NCI-H446 treated with DMSO at 0.1 percent for 48 hours (cell line): ENCODE measurements at places on chromosomes 6 and 20.

DNA sequence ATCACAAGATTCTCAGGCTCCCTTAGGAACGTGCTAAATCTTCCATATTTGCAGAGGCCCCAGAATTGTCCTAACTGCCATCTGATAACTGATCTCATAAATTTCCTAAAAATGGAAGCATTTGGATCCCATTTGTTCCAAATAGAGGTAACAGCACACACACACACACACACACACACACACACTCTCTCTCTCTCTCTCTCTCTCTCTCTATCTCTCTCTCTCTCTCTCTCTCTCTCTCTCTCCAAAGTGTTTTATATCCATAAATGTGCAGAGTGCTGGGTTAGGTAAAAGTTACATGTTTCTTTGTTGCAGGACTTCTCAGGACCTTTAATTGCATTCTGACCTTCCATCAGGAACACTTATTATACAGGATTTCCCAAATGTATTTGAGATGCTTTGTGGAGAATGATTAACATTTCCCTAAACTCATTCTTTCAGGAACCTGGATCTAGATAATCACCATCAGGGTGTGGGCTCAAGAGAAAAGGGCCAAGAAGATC is 8.5 kb upstream of the STK38 start:
- no peak for DNase-seq

DNA sequence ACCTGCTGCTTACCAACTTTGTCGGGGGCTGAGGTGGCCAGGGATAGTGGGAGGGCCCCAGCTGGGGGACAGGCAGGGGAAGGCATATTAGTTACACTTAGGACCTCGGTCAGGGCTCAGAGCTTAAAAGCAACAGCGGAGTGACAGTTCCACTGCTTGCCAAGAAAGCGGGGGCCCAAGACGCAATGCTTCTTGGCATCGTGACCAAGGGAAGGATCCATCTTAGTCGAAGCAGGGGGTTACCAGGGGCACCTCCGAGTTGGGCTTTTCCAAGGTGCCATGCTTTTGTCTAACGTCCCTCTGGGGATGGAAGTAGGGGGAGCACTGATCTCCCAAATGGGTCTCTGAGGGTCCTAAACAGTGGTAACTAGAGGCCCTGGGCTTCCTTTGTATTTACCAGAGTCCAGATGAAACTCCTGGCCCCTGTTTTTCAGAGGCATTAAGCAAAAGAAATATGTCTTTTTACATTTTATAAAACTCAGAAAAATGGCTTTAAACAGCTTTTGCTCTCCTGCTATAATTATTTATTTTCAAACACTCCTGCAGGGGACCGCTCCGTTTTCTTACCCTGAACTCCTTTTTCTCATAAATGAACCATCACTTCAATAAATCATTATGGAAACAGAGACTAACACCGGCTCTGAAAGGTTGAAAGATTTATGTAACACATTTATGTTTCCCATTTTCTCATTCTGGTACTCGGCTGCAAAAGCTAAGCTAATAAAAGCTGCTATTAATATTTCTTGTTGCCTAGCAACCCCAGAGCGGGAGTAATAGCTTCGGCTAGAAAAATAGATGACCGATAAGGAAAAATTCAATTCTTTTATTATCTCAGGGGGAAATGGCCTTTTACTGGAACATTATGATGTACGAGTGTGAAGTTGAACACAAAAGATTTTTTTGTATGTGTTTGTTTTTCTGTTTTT is 100.4 kb downstream of the TOX2 start:
- DNase-seq, result no peak

DNA sequence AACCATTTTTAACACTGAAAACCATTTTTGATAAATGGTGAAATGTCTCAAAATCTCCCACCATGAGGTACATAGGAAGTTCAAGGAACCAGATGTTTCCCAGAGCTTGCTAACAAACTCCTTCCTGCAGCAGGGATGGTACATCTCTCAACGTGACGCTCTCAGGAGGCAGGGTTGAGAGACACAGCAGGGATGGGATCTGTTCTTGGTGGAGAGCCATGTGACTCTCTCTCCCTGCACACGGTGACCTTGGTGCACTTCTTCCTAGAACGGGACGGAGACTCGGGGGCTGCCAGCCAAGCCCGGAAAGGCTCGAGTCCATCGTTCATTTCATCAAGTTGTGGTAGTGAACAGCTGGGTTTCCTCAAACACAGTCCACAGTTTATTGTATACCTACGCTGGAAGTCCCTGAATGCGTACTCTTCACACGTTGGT is 94.2 kb downstream of the FAM50B start:
- no peak for DNase-seq

DNA sequence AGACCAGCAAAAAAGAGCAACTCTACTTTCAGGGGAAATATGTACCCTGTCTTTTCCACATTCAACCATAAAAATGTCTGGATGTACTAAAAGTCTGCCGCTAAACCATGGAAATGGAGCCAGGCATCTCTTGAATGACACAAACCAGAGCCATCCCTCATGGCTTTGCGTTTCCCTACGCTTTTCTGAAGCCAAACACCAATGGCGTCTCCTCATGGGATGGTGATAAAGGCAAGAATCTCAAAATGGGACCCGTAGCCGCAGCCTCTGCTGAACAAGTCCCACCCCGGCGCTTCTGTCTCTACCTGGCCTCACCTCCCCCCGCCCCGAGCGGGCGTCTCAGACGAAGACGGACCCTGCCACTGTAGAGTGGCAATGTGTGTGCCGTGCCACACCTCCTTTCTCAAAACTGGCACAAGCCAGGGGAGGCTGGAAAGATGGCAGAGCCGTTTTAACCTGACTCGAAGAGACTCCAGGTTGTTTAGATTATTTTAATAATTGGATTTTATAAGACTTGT is 80.3 kb upstream of the AFDN start:
- DNase-seq, result no peak

DNA sequence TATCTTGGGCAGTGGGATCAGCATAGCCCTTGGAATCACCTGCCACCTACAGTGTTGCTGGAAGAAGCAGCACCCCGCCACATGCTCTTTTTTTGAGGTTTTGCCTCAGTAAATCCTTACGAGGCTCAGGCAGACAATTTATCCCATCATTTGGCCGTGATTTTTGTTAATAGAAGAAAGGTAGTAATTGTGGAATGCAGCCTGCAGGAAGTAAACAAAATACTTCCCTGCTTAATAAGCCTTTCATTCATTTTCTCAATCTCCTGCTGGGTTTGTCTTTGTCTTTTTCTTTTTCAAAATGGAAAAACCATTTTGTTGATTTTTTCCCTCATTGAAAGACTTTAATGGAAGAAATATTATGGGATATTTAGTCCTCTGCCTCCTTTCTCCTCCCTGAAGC is 93.7 kb upstream of the CD83 start:
- DNase-seq, result no peak

GRCh38 chr20:23086931-23087411 is 847 bp upstream of the CD93 start:
- DNase-seq, result no peak

GRCh38 chr6:18600255-18600654 is 213.1 kb downstream of the RNF144B start:
- DNase-seq, result no peak

DNA sequence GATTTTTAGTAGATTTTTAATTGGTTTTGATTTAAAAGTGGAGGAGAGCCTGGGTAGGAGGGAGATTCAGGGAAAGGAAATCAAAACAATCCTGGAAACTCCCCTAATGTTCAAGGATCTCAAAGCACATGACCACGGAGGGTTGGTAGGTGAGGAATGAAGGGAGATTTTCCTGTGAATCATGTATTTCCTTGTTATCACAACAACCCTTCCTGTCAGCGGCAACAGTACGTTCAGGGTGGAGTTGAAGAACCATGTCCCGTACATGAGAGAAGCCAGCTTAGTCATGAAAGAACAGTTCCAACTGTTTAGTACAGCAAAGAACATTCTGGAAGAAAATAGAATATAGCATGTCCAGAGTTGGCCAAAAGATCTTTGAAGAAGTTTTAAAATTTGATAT is 79.4 kb upstream of the SCAF8 start:
- DNase-seq, result no peak

GRCh38 chr6:146433881-146434731 is 109.5 kb upstream of the RAB32 start:
- DNase-seq, result no peak

- DNase-seq, result no peak
Observed at GRCh38 chr20:11993886-11994461, 76.3 kb downstream of the BTBD3 start.

DNA sequence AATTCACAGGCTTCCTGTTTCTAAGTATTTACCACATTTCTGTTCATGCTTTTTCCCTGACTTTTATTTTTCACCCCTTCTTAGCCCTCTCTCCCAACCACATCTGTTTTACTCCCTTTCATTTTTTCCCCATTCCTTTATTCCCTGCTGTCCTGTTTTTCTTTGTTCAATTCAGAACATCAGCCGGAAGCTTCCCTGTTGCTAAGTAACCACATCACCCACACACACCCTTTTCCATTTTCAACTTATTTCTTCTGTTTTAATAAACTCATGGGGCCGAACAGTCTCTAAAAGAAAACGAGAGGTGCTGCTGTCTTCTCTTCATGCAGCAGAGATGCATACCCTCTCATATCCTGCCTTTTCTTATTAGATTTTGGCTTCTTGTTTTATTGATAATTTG is 53.5 kb upstream of the CEP85L start:
- DNase-seq, result no peak

DNA sequence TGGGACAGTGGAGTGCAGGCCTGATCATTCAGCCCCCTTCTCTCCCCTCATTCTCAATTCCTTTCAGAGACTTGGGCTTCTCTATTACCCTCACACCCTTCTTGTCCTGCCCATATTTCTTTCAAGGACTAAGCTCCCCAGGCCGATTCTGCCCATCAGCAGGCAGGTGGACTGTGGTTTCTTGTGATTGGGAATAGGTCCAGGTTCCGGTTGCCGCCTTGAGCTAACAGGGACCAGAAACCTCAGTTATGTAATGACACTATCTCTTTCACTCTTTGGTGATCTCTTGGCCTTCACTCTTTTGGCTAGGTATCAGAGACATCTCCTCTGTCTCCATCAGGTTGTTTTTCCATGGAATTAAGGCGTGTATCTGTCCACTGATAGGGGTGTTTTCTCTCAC is 6.5 kb downstream of the MUCL3 start:
- DNase-seq, result no peak

DNA sequence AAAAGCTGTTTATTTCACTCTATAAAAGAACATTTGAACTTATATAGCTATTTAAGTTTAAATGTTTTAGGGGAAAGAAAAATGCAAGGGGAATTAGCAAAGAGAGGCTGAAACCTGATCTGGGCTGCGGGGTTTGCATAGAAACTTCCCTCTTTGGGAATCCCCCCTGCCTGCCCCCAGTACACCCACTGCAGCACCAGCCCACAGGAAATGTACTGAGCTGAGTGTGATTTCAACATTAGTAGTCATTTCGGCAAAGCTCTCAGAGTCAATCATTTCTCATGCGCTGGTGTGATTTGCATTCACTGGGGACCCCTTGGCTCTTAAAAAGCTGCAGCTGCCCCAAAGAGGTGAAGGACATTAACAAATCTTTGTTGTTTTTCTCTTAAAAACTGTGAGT is 859.4 kb downstream of the MAFB start:
- no peak for DNase-seq

DNA sequence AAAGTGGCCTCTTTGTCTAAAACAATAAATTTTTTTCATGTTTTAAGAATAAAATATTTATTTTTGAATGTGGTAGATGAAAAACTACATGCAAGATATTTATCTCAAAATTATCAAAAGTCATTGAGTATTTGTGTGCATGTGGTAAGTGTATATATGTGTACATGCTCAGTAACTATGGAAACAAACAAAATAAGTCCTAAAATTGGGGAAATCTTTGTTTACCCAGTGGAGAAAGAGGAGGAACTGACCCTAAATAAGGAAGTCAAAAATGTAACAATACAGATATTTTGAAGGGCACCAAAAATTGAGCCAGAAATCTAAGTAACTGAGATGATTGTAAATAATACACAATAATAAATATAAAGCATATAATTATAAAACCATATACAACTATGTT is 639.2 kb downstream of the MAFB start:
- no peak for DNase-seq

- DNase-seq, result no peak
Observed at GRCh38 chr6:158669145-158670035, 19.5 kb downstream of the SYTL3 start.

DNA sequence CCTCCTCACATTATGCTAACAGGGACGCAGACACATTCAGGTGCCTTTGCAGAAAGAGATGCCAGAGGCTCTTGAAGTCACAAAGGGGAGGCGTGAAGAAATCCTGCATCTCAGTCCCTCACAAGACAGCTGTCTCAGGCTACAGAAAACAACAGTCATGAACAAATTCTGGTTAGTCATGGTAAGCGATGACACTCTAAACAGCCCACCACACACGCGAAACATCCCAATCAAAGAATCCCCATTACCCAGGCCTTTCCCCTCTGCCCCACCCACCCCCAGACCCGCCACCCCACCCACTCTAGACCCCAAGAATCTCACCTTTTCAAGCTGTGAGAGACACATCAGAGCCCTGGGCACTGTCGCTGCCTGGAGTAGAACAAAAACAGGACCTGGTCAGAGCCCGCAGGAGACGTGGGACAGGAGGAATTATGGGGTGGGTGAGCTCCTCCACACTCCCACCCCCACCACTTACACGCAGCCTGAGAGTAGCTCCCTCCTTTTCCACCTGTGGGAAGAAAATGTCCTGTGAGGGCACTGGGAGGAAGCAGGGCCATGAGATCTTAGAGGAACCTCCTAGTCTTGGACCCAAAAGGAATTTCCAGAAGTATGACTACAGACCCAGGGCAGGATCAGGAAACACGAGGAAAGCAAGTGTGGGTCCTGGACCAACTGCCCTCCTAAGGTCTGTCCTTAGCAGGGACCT is 2.7 kb downstream of the HLA-B start:
- DNase-seq, result no peak

DNA sequence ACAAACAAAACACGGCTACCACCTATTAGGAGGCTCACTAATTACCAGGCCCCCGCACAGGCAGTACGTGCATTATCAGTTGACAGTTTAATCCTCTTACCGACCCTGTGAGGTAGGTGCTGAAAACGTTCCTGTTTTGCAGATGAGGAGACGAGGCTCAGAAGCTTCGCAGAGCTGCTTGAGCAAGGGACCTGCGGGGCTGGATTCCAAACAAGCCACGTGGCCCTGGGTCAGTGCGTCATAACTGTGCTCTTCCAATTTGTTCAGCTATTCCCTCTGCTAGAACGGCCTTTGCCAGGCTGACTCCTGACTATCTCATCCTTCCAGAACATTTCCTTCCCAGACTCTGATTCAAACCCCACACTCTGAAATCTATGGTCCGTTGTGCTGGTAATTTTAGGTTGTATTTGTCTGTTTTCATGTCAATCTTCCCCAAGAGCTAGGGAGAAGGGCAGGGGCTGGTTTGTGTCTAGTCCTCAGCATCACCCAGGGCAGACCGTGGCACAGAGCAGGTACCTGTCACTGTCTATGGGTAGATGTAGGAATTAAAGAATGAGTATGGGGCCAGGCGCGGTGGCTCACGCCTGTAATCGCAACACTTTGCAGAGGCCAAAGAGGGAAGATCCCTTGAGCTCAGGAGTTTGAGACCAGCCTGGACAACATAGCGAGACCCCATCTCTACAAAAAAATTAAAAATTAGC is 28.8 kb upstream of the TLDC2 start:
- DNase-seq, result no peak

GRCh38 chr6:119209452-119210205 is 131.2 kb upstream of the FAM184A start:
- DNase-seq, result no peak
